ENCODE measurements at places on chromosomes 1 and 21.

GRCh38 chr1:151990058-151990855 is 3.4 kb downstream of the S100A10 start:
- DNase-seq = no peak

DNA sequence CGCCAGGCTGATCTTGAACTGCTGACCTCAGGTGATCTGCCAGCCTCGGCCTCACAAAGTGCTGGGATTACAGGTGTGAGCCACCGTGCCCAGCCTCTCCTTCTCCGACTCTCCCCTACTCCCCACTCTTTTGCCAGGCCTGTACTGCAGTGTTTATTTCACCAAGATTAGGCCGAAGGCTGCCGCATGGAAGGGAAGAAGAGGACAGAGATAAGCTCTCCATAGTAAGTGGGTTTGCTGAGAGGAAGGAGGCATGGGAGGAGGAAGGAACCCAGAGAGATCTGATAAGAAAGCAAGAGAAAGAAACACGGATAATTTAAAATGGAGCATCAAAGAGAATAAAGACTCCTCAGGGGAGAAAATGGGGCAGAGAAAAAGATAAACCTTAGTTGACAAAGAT is 8.7 kb downstream of the PTCH2 start:
- no peak for DNase-seq

DNA sequence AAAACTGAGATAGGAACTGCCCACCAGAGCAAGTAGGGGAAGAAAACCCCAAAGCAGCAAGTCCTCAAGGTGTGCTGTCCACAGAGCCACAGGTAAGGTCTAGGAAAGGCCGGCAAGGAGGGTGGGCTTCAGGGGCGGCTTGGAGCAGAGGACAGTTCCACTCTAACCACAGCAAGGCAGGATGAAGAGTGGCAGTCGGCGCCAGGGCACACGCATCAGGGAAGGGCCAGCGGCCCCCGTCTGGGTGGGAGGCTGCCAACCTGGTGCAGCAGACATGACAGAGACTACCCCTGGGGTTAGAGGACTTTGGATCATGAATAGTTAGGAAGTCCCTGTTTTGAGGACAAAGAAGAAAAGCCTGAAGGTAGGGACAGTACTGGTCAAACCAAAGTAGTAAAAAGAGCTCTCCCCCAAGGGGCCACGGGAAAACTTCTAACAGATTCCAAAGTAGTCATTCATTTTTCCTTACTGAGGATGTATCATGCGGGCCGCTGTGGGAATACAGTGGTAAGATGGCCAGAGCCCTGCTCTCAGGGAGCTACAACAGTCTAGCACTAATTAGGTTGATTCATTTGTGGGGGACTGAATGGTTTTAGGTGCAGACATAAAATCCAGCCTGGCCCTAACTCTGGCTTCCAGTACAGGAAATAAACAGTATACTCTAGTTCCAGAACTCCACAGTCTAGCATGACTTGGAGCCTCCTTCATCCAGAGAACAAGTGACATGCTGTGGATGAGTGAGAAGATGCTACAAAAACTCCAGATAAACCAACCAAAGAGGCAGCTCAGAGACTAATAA is 3.5 kb upstream of the RAP1GAP start:
- DNase-seq = no peak

DNA sequence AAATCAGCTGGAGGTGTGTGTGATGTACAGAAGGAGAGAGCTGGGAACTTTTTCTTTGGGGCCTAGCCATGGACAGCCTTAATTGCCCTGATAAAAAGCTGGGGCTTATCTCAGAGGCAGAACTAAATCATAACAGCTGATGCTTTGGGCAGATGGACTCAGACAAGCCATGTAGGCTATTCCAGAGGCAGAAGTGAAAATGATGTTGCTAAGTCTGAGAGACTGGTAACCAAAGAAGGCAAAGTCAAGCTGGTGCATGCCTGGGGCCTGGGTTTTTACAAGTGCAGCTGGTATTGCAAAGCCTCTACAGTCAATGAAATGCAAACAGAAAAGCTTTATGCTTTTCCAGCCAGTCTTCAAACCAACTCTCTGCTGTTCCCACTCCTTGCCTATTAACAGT is 39.0 kb upstream of the LMX1A start:
- DNase-seq = no peak

- DNase-seq = no peak
These were observed 183.8 kb downstream of the LHX8 start for GRCh38 chr1:75317976-75318375.

DNA sequence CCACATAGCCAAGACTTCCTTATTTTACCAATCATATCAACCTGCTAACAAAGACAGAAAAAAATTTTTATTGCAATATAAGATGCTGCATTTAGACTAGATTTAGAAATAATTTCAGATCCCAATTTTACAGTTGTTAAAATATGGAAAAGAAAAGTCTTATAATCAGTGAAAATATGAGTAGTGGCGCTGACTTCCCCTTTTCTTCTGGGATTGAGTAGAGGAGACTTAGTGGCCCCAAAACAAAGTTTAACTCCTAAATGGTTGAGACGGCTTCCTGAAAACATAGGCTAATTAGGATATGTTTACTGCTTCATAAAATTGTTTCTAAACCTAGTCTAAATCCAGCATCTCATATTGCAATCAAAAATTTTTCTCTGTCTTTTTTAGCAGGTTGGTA is 68.4 kb downstream of the RAB3GAP2 start:
- DNase-seq = no peak

DNA sequence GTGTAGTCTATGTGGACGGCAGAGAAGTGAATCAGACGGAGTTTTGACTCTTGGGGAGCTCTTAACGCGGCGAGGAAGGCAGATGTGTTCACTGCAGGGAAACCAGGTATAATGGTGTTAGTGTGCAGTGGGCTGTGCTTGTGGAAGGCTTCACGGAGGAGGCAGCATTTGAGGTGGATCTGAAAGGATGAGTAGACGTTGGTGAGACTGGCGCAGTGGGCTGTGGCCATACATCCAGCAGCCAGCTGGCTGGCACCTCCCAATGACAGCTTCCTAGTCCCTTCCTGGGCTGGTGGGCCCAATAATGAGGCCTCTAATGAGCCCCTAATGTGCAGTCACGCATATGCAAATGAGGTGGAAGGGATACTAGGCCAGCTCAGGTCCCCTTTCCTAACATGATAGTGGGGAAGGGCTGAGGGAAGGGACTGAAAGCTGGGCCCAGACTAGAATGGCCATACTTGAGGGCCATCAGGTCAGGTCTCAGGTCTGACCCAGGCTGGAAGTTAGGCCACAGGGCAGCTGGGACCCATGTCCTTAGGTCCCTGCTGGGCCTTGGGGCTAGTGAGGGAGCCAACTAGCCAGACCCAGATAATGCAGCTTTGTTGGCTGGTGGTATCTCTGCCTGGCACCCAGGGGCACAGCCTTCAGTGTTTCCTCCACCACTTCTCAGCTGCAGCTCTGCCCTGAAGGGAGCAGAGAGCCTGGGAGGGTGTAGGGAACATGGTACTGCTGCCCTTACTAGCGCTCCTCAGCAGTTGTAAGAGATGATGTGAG is 3.8 kb downstream of the MAP7D1 start:
- no peak for DNase-seq

DNA sequence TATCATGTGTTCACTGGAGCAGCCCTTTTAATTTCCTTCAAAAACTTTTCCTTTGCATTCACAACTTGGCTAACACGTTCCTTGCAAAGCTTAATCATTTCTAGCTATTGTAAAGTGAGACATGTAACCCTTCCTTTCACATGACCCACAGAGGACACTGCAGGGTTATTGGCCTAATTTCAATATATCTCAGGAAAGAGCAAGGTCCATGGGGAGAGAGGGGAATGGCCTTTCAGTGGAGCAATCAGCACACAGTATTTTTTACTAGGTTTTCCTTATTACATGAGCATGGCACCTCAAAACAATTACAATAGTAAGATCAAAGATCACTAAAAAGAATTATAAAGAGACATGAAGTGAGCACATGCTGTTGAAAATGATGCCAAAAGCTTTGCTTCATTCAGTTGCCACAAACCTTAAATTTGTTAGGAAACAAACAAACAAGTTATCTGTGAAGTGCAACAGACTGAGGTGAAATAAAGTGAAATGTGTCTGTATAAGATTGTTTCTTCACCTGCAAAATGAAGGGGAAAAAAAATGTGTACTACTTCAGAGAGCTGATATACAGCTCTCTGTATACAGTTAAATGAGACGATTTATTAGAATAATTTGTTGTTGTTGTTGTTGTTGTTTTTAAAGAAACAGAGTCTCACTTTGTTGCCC is 61.5 kb downstream of the EIF4G3 start:
- no peak for DNase-seq

DNA sequence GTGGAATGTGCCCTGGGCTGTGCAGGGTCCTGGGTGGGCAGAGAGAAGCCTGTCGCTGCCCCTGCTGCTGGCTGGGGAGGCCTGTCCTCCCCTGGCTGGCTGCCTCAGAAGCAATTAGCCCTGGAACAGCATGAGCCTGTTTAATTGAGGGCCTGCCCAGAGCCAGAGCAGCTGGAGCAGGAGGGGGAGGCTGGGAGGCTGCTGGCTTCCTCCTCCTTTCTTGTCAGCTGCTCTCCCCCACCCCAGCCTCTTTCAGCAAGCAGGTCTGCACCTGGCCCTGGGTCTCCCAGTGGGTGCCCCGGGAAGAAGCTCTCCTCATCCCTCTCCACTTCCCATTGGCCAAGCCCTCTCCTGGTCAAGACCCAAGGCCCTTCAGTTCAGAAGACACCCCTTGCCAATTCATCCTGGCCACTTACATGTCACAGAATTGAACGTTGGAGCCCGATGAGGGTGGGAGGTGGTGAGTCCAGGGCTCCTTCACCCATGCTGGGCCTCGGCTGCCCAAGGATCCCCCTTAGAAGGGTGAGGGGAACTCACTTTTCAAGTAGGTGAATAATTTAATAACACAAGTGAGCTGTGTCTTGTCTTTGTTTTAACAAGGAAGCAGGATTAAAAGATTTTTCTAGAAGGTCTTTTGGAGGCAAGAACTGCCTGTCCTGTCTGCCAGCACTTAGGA is 13.2 kb downstream of the AMPD2 start:
- no peak for DNase-seq

DNA sequence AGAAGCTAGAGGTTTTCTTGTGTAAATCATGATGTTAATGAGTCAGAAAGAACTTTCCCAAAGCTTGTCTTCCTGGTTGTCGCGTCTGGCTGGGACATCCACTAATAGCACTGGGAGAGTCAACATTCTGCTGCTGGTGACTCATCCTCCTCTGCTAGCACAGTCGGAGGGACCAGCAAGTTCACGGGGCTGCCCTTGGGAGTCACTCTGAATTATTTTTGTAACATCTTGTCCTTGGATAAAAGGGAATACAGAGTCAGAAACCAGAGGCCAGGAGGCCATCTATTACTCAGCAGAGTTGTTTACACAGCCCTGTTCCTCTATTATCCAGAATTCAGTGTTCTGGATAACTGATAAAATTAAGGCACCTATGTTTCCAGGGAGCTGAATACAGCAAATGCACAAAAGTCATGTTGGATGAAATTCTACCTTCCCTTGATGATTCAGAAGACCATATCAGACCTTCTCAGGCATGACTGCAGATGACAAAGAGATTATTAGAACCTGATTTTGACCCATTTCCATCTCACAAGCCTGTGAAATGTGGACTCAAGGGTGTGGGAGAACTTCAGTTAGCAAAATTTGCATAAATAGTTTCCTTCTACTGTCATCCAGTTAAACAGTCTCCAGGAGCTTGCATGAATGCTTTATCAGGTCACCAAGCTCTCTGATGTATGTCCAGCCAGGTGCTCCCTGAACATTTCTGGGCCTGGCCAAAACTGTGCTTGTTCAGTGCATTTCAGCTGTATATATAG is 68.1 kb downstream of the JAK1 start:
- DNase-seq = no peak

DNA sequence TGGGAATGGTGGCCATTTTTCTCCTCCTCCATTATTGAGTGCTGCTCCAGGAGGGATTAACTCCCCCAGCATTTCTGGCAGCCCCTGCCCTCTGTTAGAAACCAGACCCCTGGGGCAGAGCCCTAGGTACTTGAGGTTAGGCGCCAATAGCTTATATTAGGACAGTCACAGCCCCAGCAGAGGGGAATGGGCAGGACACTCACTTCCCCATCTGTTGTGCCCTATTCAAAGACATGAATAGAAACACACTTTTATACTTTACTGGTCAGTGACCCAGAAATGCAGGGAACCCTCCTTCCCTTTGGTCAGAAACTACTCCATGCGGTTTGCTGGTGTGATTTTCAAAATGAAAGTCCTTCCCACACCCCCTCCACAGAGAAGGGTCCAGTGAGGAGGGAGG is 267.7 kb downstream of the PTBP2 start:
- no peak for DNase-seq

GRCh38 chr1:29749024-29749945 is 513.0 kb downstream of the PTPRU start:
- no peak for DNase-seq

DNA sequence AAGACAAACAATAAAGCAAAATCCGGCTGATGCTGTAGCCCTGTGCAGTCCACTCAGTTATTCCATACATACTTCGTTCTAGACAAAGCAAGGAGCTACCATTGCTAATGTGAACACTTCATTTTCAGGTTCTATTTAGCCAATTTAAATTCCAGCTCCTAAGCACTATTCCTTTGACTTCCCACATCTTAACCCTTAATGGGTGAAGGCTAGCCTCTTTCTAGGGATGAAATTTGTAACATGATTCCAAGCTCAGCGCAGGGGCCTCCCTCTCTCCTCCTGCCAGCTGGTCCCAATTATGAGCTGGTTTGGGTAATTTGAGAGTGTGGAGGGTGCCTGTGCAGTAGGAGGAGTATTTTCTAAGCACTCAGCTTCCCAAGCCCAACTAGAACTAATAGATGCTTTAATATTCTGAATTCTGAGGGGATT is 53.9 kb upstream of the PTGFRN start:
- DNase-seq = no peak

DNA sequence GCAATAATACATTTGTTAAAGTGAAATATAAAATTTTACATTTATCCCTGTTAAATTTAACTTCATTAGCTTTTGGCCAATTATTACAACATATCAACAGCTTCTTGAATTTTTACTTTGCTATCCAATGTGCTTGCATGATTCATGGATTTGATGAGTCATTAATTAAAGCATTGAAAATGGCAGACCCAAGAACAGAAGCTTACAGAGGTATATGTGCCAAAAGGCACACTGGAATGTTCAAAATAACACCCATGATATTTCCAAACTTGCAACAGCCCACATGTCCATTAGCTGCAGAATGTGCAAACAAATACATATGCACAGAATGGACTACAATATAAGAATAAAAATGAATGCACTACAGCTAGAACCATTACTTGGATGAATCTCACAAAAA is 76.4 kb upstream of the MAN1A2 start:
- no peak for DNase-seq

DNA sequence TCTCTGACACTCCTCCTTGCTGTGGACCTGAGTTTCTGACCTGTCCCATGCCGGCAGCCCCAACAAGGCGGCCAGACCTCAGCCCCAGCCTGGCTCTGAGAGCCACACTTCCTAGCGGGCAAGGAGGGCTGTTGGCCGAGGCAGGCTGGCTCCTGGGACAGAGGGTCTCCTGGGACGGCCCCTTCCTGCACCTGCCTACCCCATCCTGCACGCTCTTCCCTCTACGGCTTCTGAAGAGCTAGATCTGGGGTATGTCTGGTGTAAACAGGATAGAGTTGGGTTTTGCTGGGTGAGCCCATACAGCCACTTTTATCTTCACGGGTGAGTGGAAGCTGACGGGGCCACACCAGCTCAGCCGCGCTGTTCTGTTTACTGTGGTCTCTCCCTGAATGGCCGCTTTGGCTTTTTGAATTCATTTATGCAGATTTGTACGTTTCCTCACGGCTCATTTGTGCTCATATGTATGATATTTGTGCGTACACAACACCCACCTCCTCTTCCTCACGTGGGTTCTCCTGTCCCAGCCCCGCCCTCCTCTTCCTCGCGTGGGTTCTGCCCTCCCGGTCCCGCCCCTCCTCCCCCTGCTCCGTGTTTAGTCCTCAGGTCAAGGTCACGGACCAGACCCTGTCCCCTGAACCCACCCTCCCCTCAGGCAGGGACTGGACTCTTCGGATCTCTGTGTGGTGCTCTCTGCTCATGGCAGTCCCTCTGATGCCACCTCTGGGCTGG is 34.7 kb upstream of the POFUT2 start:
- DNase-seq = no peak

All from stimulated activated CD4-positive, alpha-beta T cell treated with anti-CD3 and anti-CD28 coated beads, TNF-alpha, amount 100 ng/mL, for 4 hours (primary cell).